GM12892 (cell line): ENCODE measurements at places on chromosomes 4 and X.

- no peak for DNase-seq
These were observed 26.1 kb downstream of the LAMTOR3 start for GRCh38 chr4:99868126-99868596.

DNA sequence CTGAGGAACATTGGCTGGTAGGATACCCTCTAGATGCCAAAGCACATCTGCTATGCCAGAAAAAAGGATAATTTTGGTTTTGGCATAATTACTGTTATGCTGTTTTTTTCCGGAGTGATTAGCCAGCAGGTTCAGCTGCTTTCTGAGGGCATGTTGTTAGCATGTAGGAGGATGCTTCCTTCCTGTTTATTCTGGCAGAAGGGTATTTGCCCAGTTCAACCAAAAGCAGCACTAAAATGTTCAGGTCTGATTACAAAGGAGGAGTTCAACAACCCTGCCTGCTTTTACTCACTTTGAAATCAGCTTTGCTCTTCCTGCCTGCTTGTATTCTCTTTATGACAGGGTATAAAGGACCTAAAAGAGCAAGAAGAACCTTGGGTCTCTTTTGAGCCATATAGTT lies 21.9 kb downstream of the ERCC6L start:
- no peak for DNase-seq

DNA sequence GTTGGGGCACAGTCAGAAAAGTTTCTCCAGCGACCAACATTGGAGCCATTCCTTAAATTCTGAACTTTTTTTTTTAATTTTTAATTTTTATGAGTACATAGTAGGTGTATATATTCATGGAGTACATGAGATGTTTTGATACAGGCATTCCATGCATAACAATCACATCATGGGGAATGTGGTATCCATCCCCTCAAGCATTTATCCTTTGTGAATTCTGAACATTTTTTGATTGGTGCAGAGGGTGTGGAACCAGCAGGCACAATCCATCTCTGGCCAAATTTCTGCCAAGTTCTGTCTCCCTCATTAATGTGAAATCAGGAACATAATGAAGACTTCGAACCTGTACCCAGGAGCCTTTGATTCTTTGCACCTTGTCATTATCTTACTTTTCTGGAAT lies 267.0 kb downstream of the FRMPD4 start:
- DNase-seq, result no peak

DNA sequence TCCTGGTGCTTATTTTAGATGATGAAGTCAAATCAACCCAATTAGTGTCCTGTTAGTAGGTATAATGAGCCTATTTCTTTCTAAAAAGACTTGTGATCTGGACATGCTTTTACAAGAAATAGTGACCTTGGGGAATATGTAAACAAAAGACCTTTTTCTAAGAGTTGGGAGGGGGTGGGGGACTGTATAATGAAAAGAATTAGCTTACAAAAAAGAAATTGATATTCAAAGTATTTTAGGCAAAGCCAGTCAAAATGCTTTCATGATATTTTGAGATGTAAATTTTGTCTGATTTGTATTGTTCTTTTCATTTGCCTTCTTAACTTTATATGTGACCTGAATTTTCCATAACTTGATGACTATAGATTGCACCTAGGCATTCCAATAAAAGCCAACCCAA lies 114.6 kb downstream of the DCTD start:
- no peak for DNase-seq

- no peak for DNase-seq
These were observed 1.4 kb downstream of the CD99 start for GRCh38 chrX:2692221-2693112.

DNA sequence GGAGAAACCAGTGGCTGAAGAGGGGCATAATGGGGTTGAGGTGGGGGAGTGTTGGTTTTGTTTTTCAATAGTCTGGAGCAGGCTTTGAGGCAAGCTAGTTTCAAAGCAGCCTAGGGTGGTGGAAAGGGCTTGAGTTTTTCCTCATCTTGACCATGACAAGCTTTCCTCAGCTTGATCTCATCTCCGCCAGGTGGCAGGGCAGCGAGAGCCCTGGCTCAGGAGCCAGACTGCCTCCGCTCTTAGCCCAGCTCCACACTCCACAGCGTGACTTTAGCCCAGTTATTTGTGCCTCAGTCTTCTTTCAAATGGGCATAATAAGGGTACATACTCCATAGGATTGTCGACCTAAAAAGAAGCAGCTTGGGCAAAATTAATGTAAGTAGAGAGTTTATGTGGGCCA lies 29.9 kb upstream of the SOWAHD start:
- no peak for DNase-seq

DNA sequence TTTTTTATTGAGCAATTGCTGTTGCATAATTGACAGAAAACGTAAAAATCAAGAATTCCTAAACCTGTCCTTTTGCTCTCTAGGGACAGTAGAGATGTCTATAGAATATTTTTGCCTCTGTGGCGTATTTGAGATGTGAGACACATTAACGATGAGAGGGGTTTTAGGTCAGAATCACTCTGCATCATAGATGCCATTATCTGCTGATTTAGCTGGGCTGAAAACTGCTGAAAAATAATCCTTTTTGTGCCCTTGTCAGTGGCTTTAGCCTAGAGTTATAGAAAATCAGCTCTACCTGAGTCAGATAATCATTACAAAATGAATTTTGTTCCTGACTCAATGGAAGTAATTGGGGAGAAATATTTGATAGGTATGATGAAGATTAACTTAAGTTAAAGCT lies 767.8 kb upstream of the TENM3 start:
- no peak for DNase-seq

DNA sequence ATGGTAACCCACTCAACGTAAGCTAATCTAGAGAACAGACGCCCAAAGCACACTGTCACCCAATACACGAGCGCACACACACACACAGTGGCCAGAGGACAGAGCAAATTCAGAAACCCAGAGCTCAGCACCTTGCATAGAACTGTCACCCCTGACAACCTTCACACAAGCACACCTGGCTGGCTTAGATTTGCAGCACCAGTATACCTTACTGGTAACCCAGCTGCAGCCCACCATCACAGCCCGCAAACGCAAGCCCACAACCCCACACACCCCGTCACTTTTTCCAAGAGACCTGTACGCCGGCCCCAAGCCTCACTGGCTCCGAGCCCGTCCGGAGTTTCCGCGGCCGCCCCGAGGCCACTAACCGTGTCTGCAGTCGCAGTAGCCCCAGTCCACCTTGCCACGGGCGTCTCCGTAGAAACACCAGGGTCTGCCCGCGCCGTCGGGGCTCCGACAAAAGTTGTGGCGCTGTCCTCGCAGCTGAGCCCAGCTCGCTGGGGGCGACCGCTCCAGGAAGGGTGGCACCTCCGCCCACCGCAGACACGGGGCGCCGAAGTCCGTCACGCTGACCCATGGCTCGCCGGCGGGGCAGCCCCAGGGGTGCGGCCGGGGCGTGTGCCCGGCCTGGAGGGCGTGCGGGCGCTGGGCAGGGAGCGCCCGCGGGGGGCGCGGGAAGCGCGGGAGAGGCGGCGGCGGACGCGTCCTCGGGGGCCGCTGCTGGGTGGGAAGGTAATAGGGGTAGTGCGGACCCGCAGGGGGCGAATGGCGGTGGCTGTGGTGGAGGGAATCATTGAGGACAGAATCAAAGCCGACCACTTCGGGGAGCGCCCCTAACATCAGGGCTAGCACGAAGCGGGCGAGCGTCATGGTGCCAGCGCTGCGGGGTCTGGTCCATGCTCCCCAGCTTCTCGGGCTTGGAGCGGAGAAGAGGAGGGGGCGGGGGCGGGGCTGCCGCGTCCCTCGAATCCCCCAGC lies 664 bp downstream of the PRSS12 start:
- DNase-seq, result peak; percentile 4

DNA sequence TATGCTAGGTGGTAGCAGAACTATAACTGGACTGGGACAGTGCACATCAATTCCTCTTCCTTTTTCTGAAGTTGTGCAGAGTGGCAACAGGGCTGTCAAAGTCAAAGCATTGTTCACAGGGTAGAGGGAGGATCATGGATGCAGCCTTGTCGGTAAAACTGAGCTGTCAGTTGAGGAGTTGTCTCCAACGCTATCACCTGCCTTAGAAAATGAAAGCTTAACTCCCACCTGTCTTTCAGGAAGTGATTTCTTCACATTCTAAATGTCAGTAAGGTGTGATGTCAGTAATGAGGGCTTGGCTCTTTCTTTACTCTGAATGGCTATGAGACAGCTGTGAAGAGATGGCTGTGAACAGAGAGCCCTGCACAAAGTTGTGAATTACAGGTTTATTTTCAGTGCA lies 66.4 kb upstream of the BANK1 start:
- no peak for DNase-seq

DNA sequence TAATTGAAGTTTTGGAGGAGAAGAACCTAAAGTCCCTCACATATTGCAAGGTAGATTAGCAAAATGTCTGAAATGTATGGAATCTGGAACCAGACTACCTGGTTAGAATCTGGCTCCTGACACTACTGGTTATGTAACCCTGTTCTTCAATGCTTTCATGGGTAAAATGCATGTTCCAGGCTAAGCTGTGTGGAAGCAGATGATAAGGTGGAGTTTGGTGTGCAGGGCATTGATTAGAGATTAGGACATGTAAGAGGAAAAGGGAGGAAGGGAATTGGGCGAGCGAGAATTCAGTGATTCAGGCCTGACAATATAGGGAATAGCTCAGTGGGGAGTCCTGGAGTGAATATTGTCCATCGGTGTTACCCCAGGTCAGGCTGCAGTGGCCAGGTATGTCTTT lies 165.8 kb upstream of the SFRP2 start:
- no peak for DNase-seq

DNA sequence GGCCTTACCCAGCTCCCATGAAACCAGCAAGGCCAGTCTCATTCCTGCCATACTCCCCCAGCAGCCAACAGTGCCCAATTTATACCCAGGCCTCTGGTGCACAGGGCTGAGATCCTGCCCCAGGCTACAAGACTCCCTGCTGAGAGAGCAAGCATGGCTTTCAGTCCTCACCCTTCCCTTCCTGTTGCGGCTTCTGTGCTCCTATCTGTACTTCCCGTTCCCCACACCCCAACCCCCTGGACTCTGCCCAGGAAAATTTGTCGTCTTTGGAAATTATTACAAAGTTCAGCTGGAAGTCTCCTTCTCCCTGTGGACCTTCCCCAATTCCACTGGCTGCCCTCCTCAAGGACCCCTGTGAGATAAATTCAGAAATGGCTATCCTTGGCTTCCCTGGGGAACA lies 84.1 kb upstream of the GK2 start:
- no peak for DNase-seq

DNA sequence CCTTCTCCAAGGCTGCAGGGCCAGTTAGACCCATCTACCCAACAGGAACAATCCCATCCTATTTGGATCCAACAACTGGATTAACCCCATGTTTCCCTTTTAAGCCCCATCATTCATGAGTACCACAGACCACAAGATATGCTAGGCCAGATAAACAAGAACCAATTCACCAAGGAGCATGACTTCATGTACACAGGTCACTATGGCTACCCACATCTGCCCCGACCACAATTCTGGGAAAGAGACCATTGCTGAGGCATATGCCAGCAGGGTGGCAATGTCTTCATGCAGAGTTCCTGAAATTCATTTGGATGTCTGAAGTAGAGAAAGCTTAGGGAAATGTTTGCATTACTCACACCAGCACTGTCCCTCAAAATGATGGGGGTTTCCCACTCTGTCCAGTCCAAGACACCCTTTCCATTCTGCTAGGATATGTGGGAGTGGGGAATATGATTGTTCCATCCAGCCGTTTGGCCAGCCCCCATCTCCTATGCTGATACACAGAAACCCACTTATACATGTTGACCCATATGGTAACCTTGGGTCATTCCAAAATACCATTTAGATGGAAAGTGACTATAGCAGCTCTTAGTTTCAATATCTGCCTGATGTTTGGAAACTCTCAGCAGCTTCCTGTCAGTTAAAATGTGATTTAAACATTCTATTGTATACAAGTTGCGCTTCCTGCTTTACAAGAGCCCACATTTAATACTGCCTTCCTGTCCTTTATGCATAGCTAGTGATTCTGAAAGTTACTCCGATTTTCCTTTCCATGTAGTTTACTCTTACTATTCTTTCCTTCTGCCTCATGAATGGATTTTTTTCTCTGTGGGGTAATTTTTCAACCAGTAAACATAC lies 129.0 kb downstream of the AMMECR1 start:
- no peak for DNase-seq

DNA sequence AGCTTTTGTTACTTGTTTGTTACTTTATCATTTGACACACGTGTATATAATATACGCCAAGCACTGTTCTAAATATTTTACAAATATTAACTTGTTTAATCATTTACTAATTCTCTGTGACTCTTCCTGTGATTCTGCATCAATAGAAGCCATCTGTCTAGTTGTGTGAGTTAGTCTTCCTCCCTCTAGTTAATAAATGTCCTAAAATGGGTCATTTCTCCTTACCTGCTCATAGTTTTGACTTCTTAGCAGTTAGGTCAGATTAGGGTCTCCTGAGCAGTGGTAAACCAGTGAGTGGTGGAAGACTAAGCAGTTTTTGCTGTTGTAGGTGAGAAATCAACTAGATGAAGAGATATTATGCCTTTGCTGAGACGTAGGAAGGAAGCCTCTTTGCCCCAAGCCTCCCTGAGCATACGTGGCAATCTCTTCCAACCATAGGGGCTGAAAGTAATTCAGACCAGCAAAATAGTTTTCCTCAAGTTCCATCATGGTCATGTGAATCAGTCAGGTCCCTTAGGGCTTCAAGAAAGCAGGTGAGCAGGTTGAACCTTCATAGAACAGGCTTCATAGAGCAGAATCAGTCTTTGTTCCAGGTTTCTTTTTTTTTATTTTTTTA lies 38.7 kb upstream of the THOC2 start:
- no peak for DNase-seq

GRCh38 chr4:113646442-113646822 lies 115.1 kb downstream of the CAMK2D start:
- DNase-seq, result no peak

DNA sequence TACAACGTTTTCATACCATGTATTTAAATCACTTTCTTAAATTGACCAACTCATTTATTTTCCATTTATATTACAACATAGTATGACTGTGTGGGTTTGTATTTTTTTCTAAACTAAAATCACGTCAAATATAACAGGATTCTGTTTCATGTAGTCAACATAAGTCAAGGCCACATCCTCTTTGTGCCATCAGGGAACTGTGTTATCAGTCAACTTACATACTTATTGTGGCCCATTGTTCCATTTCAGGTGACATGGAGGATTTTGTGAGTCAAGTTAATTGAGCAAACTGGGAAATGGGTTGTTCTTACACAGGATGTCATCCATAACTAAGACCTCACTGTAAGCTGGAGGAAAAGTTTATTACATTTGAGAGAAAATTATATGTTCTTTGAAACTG lies 35.9 kb downstream of the STK26 start:
- DNase-seq, result no peak

- no peak for DNase-seq
These were observed 212.6 kb downstream of the DMD start for GRCh38 chrX:32998776-32999175.

- no peak for DNase-seq
These were observed 81.3 kb downstream of the STIM2 start for GRCh38 chr4:26941951-26942350.

DNA sequence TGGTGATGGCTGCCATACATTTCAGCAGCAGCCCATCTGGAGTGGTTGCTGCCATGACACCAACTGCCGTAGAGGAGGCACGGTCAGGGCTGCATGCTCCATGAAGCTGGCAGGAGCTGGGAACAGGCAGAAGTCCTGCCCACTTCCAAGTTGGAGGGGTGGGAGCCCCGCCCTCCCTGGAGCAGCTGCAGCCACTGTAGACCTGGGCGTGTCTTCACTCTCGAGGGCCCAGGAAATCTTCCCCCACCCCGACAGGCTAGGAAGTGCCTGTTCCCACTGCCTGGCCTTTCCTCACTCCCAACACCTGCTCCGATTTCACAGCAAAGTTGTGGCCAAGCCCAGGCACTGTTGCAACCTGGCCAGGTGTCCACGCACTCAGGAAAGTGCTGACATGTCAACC lies 42.3 kb downstream of the NALF2 start:
- DNase-seq, result no peak
